Stimulated activated CD4-positive, alpha-beta T cell treated with anti-CD3 and anti-CD28 coated beads, Interleukin-1b, Interleukin-23, amount 100 ng/mL, for 1 hour (primary cell): ENCODE measurements at places on chromosomes 16 and 17.

DNA sequence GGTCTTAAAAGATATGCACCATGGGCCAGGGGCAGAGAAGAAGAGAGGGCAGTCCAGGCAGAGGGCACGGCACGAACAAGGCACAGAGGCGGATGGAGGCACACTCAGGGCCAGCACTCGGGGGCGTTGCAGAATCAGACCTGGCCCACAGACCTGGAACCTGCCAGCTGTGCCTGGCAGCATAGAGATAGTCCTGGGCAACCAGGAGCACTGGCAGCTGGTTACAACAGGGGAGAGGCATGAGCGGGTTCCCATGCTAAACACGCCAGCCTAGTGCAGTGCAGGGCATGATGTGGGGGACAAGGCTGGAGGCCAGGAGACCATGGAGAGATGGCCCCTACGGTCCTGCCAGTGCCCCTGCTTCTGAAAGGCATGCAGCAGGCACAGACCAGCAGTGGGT is 56.9 kb upstream of the RBFOX3 start:
- DNase-seq = no peak

DNA sequence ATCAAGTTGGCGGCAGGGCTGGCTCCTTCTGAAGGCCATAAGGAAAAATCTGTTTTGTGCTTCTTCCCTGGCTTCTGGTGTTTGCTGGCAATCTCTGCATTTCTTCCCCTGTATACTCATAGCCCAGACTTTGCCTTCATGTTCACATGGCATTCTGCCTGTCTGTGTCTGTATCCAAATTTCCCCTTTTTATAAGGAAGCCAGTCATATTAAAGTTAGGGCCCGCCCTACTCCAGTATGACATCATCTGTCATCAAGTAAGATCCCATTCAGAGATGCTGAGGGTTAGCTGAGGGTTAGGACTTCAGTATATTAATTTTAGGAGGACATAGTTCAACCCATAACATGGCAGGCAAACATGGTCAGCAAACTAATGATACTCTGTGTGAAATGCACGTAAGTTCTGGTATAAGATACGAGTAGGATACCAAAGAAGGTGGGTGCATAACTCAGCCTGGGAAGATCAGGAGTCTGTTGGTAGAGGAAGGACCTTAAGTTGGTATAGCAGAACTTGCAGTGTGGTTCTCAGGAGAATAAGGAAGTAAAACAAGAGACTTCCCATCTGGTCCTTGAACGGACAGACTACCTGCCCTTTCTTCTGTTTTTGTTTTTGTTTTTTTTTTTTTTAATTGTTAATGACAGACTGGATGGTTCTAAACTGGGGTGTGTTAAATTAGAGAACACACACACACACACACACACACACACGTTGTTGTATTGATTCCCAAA is 13.9 kb downstream of the MAP2K6 start:
- DNase-seq = no peak

- no peak for DNase-seq
Observed at GRCh38 chr16:50265260-50265659, 1.1 kb upstream of the ADCY7 start.

- DNase-seq = no peak
Observed at GRCh38 chr17:38605411-38605840, 326 bp downstream of the SRCIN1 start.

DNA sequence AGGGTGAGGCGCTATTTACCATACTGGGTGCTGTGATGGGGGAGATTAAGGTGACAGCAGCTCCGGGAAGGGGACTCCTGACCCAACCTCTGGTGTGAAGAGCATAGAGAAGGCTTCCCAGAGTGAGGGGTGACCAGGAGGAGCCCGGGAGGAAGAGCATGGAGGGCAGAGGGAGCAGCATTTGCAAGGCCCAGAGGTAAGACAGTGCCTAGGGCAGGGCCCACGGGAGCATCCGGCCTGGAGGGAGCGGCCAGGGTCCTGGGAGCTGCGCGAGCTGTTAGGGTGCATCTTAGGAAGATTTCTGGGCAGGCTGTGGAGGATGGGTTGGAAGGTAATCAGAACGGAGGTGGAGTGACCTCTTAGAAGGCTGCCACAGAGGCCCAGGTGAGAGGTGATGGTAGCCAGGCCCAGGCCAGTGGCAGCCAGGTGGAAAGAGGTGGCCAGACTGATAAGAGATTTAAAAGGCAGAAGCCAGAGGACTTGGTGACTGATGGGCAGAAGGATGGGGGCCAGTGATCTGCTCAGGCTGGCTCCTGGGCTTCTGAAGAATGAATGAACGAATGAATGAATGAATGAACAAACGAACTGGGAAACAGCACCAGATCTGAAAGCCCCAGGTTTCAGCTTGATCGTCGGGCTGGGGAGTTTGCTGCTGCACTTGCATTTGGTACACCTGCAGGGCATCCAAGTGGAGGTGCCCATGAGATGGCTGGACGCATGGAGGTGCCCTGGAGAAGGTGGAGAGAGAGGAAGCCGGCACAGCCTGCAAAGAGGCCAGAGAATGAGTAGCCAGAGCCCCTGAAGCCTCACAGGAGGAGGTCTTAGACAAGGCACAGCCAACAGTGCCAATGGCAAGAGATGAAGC is 13.0 kb upstream of the TMEM92 start:
- DNase-seq = no peak

DNA sequence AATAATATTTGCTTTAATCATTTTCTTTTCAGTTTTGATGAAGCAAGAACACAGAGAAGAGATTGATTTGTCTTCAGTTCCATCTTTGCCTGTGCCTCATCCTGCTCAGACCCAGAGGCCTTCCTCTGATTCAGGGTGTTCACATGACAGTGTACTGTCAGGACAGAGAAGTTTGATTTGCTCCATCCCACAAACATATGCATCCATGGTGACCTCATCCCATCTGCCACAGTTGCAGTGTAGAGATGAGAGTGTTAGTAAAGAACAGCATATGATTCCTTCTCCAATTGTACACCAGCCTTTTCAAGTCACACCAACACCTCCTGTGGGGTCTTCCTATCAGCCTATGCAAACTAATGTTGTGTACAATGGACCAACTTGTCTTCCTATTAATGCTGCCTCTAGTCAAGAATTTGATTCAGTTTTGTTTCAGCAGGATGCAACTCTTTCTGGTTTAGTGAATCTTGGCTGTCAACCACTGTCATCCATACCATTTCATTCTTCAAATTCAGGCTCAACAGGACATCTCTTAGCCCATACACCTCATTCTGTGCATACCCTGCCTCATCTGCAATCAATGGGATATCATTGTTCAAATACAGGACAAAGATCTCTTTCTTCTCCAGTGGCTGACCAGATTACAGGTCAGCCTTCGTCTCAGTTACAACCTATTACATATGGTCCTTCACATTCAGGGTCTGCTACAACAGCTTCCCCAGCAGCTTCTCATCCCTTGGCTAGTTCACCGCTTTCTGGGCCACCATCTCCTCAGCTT is 45.0 kb downstream of the ESRP2 start:
- DNase-seq = no peak

DNA sequence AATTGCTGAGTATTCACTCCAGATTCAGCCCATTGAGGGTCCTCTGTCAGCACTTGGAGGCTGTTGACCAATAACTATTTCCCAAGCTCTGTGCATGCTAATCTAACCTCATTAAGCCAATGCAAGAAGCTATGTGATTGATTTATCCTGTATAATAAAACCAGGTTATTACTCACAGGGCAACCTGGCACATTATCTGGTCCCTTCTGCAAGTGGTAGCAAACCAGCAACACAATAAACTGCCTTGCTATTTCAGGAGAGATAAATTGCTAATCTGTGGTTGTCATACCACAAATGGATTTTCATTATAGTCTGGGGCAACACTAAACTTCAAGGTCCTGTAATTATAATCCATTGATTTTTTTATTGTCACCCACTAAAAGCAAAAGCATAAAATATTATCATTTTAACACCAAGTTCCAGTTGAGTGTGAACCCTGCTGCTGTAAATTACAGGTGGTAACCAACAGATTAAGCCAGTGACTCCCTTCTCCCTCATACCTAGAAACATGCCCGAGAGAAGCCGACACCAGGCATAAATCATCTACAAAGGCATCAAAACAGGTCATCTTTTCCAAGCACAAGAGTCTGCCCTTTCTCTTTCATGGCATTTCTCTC is 51.1 kb upstream of the SOX9 start:
- no peak for DNase-seq

DNA sequence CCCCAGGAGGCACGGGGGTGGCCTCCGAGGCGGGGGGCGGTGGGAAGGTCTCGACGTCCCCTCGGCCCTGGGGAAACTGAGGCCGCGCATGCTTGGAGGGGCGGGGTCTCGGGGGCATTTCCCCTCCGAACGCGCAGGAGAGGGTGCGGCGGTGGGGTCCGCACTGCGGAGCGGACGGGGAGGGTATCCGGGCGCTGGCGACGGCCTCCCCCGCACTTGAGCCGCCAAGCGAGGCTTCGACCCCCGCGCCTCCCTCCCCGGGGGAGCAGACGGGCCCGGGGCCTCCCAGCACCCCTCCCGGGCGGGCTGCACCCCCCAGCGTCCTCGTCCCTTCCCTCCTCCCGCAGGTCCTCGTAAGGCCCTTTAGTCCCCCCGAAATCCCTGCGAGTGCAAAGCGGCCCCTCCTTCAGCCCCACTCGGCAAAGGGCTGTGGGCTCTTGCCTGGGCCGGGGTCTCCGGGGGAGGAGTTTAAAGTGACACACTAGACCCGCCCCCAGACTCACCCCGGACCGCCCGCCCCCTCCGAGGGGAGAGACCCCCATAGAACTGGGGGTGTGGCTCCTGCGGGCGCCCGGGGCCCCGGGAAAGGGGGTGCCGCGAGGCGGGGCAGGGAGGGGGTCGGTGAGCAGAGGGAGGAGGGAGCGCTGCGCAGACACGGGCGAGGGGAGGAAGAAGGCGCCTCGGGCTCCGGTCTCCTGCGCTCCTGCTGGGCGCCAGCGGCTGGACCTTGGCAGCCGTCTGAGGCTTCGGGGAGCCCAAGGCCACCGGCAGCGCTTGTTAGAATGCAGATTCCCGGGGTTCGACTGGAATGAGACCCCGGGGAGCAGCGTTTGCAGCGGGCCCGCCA is 632 bp downstream of the BAIAP3 start:
- no peak for DNase-seq

DNA sequence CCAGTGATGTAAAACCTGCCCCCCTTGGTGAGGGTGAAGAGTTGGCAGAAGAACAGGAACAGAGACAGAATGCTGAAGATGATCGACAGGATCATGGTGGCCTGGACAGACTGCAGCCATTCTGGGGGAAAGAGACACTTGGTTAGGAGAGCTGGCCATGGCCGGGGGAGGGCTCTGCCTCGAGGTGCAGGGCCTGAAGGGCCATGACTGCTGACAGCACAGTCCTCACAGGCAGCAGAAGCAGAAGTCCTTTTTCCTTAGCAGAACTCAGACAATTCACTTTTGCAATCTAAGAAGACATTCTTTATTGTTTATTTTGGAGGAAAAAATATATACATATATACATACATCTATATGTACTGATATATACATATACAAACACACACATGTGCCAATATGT is 25.6 kb downstream of the PMP22 start:
- DNase-seq = no peak

DNA sequence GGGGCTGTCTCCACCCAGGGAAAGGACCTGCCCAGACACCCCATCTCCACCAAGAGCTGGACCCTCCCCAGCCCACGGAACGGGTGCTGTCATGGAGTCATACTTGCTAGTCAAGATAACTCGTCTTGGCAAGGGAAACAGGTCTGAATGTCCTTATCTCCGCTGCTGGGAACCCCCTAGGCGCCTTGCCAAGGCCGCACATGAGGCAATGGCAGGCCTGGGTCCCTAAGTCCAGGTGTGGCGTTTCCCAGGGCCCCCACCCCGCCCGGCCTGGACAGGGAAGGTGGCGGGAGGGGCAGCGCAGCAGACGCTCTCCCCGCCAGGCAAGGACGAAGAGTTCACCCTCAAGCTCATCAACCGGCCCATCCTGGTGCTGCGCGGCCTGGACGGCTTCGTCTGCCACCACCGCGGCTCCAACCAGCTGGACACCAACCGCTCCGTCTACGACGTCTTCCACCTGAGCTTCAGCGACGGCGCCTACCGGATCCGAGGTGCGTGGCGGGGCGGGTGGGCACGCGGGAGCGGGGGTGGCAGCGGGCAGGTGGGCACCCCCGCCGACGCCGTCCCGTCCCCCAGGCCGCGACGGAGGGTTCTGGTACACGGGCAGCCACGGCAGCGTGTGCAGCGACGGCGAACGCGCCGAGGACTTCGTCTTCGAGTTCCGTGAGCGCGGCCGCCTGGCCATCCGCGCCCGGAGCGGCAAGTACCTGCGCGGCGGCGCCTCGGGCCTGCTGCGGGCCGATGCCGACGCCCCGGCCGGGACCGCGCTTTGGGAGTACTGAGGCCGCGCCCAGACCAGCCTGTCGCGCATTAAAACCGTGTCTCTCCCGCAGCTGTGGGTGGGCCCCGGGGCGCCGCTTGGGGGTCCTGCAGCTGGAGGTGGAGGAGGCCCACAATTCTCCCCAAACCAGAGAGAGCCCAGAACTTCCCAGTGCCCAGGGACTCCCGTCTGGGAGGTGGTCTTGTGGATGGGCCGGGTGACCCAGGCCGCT is 8.4 kb downstream of the FSCN2 start:
- no peak for DNase-seq

GRCh38 chr16:14372471-14372870 is 257.6 kb downstream of the PARN start:
- DNase-seq = no peak

DNA sequence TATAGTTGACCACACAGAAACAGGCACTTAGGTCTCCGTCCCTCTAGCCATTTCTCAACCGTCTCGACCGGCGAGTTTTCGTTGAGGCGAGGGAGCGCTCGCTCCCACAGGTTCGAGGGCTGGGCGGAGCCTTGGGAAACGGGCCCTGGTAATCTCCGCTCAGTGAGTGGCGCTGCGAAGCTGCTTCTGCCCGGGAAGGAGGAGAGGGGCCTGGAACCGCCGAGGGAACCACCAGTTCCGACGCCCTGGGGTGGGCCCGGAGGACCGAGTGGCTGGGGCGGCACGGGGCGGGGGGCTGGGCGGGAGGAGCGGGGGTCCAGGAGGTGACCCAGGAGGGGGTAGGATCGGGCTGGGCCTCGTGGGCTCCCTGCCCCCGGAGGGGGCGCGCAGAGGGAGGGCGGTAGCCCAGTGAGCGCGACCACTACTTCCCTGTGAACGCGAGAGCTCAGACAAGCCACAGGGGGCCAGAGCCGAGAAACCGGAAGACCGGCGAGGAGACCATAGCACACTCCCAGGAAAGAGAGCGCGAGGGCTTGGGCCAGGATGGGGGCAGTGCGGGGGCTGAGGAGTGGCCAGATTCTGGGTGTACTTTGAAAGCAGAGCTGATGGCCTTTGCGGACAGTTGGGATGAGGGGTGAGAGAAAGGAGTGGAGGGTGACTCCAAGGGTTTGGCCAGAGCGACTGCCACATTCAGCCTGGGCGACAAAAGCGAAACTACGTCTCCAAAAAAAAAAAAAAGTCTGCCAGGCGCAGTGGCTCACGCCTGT is 29.9 kb upstream of the ARL4D start:
- no peak for DNase-seq

DNA sequence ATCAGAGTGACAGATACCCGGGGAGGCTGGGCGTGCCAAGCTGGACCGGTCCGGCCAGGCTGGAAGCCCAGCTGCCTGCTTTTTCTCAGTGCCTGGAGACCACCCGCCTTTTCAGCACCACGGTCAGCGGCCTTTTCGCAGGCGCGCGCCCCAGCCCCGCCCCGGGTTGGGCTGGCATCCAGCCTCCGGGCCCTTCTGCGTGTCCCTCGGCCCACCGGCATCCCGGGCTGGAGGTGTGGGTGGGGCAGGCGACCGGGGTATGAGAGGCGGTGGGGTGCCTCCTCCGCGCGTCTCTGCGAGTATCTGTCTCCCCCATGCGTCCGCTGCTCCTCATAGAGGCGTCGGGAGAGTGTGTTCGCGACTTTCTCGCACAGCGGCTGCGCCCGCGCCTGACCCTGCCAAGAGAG is 102.5 kb downstream of the MRM1 start:
- DNase-seq = no peak
